ENCODE measurements at places on chromosomes 7 and 10.

- DNase-seq, result no peak
Observed at GRCh38 chr10:45452743-45453452, 78.9 kb downstream of the ALOX5 start.

- no peak for DNase-seq
Observed at GRCh38 chr10:28915989-28916588, 238.8 kb downstream of the BAMBI start.

DNA sequence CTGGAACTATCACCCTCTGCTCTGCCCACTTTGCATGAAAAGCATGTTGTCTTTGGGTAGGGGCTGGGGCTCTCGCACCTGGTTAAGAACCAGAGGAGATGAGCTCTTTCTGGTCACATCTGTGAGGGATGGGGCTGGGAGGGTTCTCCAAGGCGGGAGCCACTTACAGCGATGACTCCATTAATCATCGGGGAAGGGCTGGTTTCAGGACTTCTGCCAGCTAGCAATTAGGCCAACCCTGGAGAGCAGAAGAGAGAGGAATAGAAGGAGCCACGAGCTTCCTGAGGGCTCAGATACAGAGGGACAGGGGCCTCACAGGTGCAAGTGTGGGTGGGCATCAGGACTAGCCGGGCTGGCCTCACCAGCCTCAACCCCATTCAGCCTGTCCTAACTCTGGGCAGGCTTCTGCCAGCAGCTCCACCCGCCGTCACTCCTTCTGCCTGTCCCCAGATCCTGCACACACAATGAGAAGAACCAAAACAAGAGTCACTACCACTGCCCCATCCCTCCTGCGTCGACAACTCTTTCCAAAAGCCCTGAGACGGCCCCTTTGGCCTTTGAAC lies 8.4 kb downstream of the AQP1 start:
- no peak for DNase-seq

DNA sequence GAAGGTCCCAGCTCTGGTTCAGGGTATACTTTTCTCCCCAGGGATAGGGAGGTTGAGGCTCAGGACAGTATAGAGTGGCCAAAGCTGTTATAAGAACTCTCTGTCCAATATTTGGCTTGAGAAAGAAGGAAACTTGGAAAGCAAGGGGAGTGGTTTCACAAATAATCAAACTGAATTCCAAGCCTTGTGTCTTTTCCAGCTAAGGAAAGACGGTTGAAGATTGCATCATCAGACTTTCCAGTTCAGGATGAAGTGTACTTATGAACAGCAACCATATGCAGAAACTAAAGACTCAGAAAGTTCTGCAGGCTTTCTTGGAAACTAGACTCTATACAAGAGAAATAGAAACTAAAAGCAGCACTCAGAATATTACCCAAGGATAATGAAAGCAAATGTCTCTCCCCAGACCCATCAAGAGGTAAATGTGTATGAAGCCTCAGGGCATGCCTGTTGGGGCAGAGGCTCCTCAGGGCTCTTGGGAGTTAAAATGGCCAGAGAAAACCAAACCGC lies 46.4 kb downstream of the RAMP3 start:
- DNase-seq, result no peak

GRCh38 chr7:129387537-129387936 lies 46.7 kb upstream of the STRIP2 start:
- DNase-seq, result no peak

GRCh38 chr10:34427911-34428216 lies 387.2 kb downstream of the PARD3 start:
- DNase-seq, result no peak

DNA sequence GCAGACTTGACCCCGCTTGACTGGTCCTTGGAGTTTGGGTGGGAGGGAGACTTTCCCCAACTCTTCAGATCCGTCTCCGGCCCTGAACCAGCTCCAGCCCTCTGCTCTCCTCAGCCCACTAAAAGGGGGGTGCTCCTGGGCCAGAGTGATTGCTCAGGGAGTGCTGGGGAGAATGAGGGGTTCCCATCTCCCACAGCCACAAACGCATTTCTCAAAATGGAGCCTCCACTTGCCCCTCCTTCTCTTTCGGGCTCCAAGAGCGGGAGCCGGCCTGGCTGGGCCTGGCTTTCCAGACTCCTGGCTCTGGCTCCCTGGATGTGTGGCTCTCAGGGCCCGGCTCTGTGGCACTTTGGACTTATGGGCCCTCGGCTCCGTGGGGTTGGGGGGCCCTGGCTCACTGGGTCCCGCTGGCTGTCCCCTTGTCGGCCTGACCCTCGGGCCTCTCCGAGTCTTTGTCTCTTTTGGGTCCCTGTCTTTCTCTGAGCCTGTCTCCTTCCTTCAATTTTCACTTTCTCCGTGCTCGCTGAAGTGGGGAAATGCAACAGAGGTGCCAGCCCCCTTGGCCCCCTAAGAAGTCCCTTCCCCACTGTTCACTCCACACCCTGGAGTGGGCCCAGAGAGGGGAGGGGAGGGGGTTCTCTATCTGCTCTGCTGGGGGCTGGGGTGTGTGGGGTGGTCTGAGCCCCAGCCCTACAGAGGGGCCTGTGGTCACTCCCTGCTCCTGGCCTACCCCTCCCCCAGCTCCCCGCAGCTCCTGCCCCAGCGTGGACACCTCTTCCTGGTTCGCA lies 713 bp downstream of the LZTS2 start:
- peak; percentile 19 for DNase-seq

DNA sequence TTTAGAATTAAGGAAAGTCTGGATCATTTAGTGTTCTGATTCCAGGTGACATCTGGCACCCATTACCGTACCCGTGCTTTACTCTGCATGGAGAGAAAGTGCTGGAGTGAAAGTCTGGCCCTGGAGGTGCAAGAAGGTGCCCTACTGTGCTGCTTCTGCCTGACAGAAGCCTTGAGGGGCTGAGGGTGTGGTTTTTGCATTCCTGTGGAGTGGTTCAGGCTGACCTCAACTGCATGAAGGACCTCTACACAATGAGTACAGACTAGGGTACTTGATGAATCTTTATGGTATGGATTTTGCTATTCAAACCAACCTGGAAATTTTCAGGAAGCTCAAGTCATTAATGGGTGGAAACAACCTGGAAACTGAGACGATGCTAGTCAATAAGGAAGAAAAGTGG lies 45.1 kb upstream of the GSAP start:
- no peak for DNase-seq

DNA sequence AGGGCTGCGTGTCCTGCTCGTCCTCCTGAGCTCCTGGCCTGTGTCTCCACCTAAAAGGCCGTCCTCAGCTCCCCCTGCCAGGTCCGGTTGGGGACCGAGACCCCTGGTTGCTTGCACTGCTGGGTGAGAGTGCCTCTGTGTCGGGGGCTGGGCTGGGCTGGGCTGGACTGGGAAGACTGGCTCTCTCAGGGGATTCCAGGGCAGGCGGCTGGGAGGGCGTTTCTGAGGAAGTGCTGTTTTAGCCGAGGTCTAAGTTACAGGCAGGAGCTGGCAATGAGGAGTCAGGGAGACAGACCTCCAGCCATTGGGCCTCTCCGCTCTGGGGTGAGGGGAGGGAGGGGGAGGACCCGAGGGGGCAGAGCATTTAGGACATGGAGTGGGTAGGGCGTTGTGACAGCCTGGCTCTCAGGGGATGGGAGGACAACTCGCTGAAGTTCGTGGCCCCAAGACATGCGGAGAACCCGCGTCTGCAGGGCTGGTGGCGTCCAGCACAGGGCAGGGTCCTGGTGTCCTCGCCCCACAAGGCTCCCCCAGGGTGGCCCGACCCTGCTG lies 20.9 kb downstream of the FOXK1 start:
- no peak for DNase-seq

- no peak for DNase-seq
Observed at GRCh38 chr7:28674359-28674782, 262.1 kb downstream of the CREB5 start.

GRCh38 chr10:19628767-19629560 lies 187.3 kb upstream of the PLXDC2 start:
- no peak for DNase-seq

GRCh38 chr7:104005197-104005596 lies 15.7 kb upstream of the RELN start:
- DNase-seq, result no peak

DNA sequence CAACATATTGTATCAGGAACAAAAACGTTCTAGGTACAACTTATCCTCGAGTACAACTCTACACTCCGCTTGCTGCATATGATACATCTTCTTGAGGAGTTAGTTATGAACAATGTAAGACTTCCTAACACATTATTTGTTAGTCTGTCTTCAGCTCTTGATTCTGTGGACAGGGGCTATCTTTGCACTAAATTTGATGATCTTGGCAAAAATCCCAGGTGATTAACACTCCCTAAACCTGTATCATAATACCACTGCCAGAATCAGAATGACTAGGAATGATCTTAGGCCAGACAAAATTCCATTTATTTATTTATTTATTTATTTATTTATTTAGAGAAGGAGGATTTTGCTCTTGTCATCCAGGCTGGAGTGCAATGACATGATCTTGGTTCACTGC lies 108.7 kb upstream of the AUTS2 start:
- DNase-seq, result no peak

- DNase-seq, result no peak
Observed at GRCh38 chr10:52701647-52702046, 70.9 kb downstream of the MBL2 start.

- DNase-seq, result no peak
Observed at GRCh38 chr7:82210416-82211184, 233.0 kb downstream of the CACNA2D1 start.

DNA sequence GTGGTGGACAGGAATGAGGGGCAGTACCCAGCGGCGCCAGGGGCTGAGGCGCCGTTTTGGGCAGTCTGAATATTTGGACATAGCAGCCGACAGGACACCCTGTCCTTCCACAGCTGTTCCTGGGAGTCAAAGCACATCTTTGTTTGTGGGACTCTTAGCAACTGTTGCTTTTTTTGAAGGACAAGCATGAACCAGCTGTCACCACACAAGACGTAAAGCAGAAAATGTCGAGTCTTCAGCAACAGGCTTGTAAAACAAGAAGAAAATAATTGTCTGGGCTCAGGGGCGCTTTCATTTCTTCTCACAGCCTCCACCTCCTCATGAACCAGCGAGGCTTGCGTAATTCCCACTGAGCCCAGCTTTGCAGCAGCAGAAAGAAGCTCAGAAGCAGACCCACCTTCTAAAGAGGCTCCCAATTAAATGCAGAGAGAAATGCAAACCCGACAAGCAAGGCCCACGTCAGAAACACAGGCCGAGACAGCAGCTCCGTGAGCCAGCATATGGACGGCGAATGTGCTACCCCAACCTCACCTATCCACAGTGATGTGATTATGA lies 68.9 kb upstream of the DNAAF5 start:
- DNase-seq, result no peak

- no peak for DNase-seq
Observed at GRCh38 chr7:149027055-149027454, 1.2 kb downstream of the PDIA4 start.

DNA sequence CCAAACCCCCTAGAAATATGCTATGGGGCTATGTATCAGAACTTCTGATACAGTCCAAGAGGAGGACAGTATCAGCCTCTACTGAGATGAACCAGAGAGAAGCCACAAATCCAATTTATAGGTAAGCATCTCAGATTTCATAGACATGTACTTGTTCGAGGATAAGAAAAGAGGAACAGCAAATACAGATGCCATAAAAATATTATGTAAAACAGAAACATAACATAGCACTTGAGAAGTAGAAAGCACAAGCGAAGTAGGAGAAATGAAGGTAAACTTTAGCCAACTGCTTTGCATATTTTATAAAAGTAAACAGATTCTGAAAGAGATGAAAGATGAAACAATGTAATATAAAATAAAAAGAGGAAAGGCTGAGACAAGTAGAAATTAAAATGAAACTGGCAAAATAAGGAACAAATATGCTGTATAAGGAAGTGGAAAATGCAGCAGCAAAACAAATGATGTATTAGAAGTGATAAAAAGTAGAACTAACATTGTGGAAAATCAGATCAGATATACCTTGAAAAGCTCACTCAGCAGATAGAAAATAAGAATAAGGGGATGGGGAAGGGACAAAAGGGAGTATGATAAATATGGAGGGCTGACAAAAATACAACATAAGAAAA lies 135.1 kb downstream of the SKAP2 start:
- DNase-seq, result no peak

DNA sequence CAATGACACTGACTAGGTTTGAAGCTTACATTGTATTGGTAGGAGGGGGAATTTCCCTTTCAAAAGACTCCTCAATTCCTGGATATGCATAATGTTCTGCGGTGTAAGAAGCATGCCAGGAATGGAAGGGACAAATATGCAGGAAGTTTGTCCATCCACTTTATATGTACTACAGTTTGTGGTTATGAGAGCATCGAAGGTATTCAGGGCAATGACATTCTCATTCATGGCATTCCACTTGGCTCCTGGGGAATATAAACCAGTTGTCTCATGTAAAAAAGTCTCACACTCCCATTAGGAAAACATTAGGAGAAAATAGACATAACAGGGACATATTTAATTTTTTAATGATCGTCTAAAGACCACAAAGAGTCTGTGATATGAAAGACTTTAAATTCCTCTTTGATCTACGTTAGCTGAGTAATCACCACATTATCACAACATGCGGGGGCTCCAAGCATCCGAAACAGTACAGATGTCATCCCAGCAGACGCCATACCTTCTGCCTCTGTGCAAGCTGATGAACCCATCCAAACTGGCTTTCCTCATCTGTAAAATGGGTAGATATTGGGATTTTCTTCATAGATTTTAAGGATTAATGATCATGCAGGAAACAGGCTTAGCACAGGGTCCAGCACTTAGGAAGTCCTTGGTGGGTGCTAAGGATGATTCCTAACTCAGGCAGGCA lies 675.3 kb downstream of the INHBA start:
- no peak for DNase-seq

DNA sequence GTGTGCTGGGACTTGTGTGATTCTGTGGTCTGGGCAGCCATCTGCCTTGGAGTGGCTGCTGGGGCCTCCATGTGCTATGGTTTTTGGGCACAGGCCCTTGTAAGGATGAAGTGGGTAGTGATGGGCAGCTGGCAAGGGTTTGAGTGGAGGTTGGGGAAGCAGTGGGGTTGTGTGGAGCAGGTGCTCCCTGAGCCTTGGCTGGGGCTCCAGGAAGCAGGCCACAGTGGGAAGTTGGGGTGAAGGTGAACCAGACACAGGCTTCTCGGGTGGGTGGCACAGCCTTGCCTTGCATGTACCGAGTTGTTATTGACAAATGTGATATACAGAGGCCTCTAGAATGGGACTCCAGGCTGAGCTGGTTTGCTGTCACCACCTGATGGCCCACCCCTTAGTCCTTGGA lies 82.3 kb downstream of the ADCY1 start:
- no peak for DNase-seq

GRCh38 chr7:114934086-114934485 lies 12.2 kb downstream of the MDFIC start:
- DNase-seq, result no peak

GRCh38 chr10:80055760-80056159 lies 22.7 kb upstream of the TMEM254 start:
- DNase-seq, result no peak

GRCh38 chr10:90925079-90926029 lies 4.5 kb upstream of the ANKRD1 start:
- DNase-seq, result no peak

- no peak for DNase-seq
Observed at GRCh38 chr10:133336118-133336576, 549 bp downstream of the CALY start.

GRCh38 chr7:32941681-32942414 lies 15.4 kb upstream of the FKBP9 start:
- DNase-seq, result no peak

GRCh38 chr7:82021036-82021435 lies 251.2 kb upstream of the HGF start:
- no peak for DNase-seq
